Osteoblast (primary cell): ENCODE measurements at places on chromosomes 13 and 19.

GRCh38 chr13:103525530-103525929 lies 459.3 kb upstream of the SLC10A2 start:
- H3K27me3 ChIP-seq = no peaks in the 10 kb centered on the region
- H3K4me1 ChIP-seq = no peaks in the 10 kb centered on the region
- H3K36me3 ChIP-seq = no peaks in the 10 kb centered on the region
- DNase-seq = no peak

GRCh38 chr19:3415695-3416094 lies 49.3 kb downstream of the NFIC start:
- H3K27ac ChIP-seq = no peak overlapping the region
- no peak for DNase-seq
- H3K36me3 ChIP-seq = peaks cover 26% of the 10 kb centered on the region
- no peaks in the 10 kb centered on the region for H3K27me3 ChIP-seq
- no peaks in the 10 kb centered on the region for H3K4me1 ChIP-seq
- no peak overlapping the region for H3K4me3 ChIP-seq

DNA sequence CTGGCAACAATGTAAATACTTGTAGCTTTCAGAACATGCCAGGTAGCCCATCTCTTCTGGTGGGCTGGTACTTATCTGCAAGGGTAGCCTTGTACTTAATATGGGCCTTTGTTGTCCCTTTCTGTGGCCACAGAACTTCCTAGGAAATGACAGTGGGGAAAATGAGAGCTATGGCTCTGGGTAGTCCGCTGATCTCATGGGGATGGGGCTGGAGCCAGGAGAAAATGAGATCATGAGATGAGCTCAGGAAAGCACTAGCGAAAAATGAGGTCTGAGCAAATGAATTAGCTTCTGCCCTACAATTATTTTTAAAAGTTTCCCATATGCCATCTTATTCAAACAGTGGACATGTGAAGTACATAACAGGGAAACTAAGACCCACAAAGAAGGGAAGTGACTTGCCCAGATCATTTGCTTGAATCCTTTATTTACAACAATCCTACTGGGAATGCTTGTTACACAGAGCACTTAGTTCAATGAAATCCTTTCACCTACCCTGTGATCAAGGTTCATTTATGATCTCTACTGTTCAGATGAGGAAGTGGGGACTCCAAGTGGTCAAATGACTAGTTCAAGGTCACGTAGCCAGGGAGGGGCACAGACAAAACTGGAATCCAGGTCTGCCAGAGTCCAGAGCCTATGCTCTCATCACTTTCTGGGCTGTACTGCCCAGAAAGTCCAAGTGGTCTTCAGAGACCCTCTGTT lies 87.1 kb downstream of the PTPRS start:
- peak; percentile 98 for DNase-seq
- peaks cover 48% of the 10 kb centered on the region for H3K36me3 ChIP-seq
- no peaks in the 10 kb centered on the region for H3K27me3 ChIP-seq
- no peak overlapping the region for H3K4me3 ChIP-seq

- H3K27me3 ChIP-seq = no peaks in the 10 kb centered on the region
- no peak overlapping the region for H3K27ac ChIP-seq
- H3K4me1 ChIP-seq = no peaks in the 10 kb centered on the region
- DNase-seq = no peak
Measured at GRCh38 chr13:24716011-24716410, 35.8 kb downstream of the ATP12A start.

DNA sequence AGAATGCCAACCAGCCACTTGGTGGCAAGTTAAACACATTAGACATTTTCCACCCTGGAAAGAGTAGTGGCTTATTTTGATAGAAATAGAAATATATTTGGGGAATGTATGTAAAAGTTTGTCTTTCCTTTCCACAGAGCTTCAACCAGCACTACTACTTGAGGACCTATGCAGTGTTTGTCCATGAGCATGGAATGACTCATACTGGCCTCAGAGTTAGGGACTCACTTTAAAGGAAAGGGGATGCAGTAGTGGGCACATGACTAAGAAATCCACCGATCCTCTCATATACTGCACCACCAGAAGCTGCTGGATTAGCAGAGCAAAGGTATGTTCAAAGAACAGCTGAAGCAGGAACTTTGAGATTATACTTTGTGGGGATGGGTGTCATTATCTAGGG lies 62.6 kb downstream of the LACC1 start:
- no peak overlapping the region for H3K4me3 ChIP-seq
- no peaks in the 10 kb centered on the region for H3K4me1 ChIP-seq
- DNase-seq = no peak

DNA sequence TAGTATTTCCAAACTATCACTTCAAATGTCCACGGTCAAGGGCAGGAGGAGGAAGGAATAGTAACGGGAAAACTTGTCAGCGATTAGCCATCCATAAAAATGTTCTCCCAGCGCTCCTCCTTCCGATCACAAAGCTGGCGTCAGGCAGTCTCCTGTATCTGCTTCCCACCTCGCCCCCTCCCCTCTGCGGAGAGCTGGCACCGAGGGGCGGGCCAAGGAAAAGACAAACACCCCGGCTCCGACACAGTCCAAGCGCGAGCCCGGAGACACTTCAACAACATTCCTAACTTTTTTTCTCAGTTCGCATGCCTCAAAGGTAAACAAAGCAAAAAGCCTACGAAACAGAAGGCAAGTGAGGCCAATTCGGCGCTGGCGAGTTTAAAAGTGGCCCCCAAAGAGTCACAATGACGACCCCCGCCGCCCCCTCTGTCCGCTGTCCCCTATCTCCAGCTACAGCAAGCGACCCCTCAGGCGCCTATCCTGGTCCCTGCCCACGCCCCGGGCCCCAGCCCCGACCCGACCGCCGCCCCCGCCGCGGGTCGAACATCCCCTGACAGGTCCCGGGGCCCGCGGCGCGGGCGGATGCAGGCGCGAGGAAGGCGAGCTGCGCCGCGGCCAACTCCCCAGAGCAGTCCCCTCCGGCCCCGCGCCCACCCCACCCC lies 736 bp downstream of the SMAD9 start:
- no peaks in the 10 kb centered on the region for H3K27me3 ChIP-seq
- H3K27ac ChIP-seq = peak overlapping the region; percentile 70
- H3K36me3 ChIP-seq = no peaks in the 10 kb centered on the region

- no peaks in the 10 kb centered on the region for H3K36me3 ChIP-seq
- no peak for DNase-seq
- H3K4me3 ChIP-seq = no peak overlapping the region
- H3K4me1 ChIP-seq = peaks cover 5% of the 10 kb centered on the region
Measured at GRCh38 chr13:32113532-32113931, 82.0 kb downstream of the FRY start.

DNA sequence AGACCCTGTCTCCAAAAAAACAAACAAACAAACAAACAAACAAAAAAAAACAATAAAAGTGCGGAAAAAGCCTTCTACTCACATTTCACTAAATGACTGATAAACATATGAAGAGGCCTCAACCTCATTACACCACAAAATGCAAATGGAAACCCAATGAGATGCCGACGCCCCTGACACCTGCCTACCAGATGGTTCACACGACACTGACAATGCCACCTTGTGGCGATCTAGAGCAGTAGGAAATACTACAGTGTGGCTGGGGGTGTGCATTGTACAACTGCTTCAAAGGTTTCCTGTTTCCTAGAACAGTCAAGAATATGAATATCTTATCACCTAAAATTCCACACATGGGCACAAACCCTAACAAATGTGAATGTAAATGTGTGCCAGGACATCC lies 14.0 kb downstream of the SCGB2B2 start:
- no peak for DNase-seq
- no peaks in the 10 kb centered on the region for H3K27me3 ChIP-seq
- H3K27ac ChIP-seq = no peak overlapping the region

GRCh38 chr13:50911081-50911631 lies 1.6 kb downstream of the RNASEH2B start:
- H3K4me3 ChIP-seq = peak overlapping the region; percentile 86
- DNase-seq = peak; percentile 86
- no peaks in the 10 kb centered on the region for H3K36me3 ChIP-seq
- H3K27ac ChIP-seq = peak overlapping the region; percentile 88

- H3K27ac ChIP-seq = peak overlapping the region; percentile 83
- H3K36me3 ChIP-seq = no peaks in the 10 kb centered on the region
- DNase-seq = no peak
- H3K27me3 ChIP-seq = no peaks in the 10 kb centered on the region
- H3K4me1 ChIP-seq = peaks cover 24% of the 10 kb centered on the region
- no peak overlapping the region for H3K4me3 ChIP-seq
Measured at GRCh38 chr13:94318418-94318817, 161.1 kb downstream of the DCT start.

DNA sequence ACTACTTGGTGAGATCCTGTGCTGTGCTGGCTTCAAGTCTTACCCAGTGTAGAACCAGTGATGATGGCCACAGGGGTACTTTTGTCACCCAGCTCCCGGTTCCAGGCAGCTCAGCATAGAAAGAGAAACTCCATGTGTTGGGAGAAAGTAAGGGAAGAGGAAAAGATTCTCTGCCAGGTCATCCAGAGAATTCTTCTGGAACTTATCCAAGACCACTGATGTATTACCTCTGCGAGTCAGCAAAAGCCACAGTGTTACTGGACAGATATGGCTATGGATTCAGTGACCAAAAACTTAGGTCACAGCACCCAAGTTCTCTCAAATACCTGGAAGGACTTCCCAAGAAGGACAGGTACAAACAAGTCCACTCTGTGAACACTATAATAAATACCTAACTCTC lies 399.5 kb upstream of the MIR17HG start:
- H3K4me3 ChIP-seq = no peak overlapping the region
- H3K27me3 ChIP-seq = no peaks in the 10 kb centered on the region
- no peak for DNase-seq
- H3K36me3 ChIP-seq = no peaks in the 10 kb centered on the region
- no peaks in the 10 kb centered on the region for H3K4me1 ChIP-seq

DNA sequence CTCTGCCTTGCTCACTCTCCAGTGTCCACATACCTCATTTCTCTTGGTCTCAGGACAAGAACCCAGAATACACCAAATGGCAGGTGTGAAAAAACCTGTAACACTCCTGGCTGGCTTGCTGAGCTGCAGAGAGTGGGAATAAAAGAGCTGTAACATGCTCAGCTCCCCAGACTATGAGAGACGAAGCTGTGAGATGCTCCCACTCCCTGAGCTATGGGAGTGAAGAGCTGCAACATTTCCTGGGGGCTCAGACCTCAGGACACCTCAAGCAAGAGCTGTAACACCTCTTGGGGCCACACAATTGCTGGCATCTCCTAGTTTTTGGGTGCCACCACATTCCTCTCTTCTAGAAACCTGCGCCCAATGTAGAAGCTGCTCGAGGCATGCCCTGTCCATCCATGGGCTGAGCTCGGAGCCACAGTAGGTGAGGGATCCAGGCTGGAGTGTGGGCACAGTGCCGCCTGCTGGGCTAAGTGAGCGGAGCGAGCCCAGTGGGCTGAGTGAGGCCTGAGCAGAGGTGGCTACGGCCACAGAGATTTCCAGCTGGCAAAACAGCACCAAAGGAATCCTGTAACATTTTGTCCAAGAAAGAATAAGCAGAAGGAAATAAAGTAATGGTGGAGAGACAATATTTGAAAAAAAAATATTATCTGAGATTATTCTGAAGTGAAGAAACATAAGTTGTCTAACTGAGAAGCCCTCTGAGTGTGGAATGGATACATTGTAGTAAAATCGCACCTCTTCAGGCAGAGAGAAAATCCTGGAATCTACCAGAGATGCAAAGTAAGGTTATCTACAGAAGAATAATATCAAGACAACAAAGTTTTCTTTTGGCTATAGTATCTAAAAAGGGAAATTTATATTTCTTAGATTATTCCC lies 186.2 kb upstream of the PCDH9 start:
- no peak overlapping the region for H3K4me3 ChIP-seq
- H3K4me1 ChIP-seq = no peaks in the 10 kb centered on the region
- H3K27ac ChIP-seq = no peak overlapping the region
- peak; percentile 58 for DNase-seq
- no peaks in the 10 kb centered on the region for H3K27me3 ChIP-seq

GRCh38 chr19:21586311-21587116 lies 81.1 kb downstream of the ZNF429 start:
- H3K4me1 ChIP-seq = no peaks in the 10 kb centered on the region
- H3K27ac ChIP-seq = no peak overlapping the region
- DNase-seq = no peak
- no peaks in the 10 kb centered on the region for H3K27me3 ChIP-seq
- peak overlapping the region; percentile 53 for H3K4me3 ChIP-seq
- no peaks in the 10 kb centered on the region for H3K36me3 ChIP-seq

DNA sequence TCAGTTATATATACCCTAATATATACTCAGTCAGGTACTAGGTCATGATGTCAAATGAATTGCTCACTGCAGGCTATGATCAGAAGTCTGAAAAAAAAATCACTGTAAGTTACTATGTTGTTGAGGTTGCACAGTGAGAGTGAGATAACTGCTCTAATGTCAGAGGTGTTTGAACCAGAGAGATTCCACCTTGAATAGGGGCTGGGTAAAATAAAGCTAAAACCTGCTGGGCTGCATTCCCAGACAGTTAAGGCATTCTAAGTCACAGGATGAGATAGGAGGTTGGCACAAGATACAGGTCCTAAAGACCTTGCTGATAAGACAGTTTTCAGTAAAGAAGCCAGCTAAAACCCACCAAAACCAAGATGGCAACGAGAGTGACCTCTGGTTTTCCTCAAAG lies 10.2 kb downstream of the EPSTI1 start:
- DNase-seq = no peak
- H3K27me3 ChIP-seq = no peaks in the 10 kb centered on the region
- peaks cover 25% of the 10 kb centered on the region for H3K4me1 ChIP-seq
- H3K36me3 ChIP-seq = no peaks in the 10 kb centered on the region
- no peak overlapping the region for H3K4me3 ChIP-seq

DNA sequence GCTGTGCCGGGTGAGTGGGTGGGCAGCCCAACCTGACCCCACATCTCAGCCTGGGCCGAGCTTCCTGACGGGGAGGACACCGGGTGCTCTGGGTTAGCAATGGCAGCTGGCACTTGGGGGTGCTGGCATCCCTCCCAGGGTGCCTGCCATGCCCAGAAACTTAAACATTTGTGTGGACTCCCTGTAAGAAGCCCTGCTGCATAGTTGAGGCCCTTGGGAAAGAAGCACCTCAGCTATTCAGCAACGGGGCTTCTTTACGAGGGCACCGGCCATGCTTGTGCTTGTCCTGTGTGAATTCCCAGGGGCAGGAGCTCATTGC lies 33.8 kb upstream of the MEDAG start:
- H3K4me1 ChIP-seq = peaks cover 59% of the 10 kb centered on the region
- H3K27ac ChIP-seq = peak overlapping the region; percentile 99
- no peaks in the 10 kb centered on the region for H3K36me3 ChIP-seq
- no peak overlapping the region for H3K4me3 ChIP-seq
- no peaks in the 10 kb centered on the region for H3K27me3 ChIP-seq

GRCh38 chr19:33789344-33789743 lies 7.3 kb upstream of the KCTD15 start:
- H3K4me1 ChIP-seq = peaks cover 15% of the 10 kb centered on the region
- peaks cover 4% of the 10 kb centered on the region for H3K27me3 ChIP-seq
- no peak for DNase-seq
- no peak overlapping the region for H3K4me3 ChIP-seq
- H3K36me3 ChIP-seq = no peaks in the 10 kb centered on the region

- peaks cover 11% of the 10 kb centered on the region for H3K36me3 ChIP-seq
- no peak overlapping the region for H3K4me3 ChIP-seq
- H3K4me1 ChIP-seq = peaks cover 12% of the 10 kb centered on the region
- H3K27me3 ChIP-seq = peaks cover 17% of the 10 kb centered on the region
- H3K27ac ChIP-seq = no peak overlapping the region
- DNase-seq = peak; percentile 79
Measured at GRCh38 chr19:55090564-55090963, 14.9 kb downstream of the EPS8L1 start.
